ENCODE measurements at places on chromosomes 1 and 21.

DNA sequence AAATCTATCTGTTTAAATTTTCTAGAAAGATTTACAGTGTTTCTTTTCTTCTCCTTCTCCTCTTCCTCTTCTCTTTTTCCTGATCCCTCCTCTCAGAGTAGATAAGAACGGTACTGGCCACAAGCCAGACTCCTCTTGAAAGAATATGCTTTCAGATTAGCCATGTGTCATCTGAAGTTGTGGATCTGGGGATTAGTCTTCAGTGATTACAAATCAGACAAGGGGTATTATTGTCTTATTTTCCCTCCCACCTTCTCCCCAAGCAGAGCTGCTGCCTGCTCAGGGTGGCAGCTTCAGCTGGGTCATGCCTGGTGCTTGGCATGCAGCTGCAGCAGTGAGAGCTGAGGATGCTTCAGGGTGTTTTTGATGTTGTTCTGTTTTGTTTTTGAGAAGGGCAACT is 42.7 kb downstream of the SGIP1 start:
- peak; percentile 78 for DNase-seq

- no peak for DNase-seq
Observed at GRCh38 chr21:32578107-32578691, 7.1 kb downstream of the TCP10L start.

DNA sequence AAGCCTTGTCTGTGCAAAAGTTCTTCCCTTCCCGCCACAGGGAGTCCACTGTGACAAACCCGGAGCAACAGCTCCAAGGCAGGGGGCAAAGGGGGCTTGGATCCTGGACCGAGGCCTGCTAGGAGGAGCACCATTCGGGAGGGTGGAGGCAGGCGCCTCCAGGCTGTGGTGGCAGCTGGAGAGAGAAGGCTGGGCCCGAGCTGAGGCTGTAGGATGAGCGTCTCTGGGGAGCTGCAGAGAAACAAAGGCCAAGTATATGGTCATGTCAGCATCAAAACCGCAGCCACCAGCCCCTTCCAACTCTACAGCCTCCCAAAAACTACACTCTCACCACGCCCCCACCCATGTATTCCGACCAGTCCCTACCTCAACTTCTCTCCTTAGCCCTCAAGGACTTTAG is 579 bp downstream of the SH3BP5L start:
- no peak for DNase-seq

GRCh38 chr1:187408212-187409004 is 579.7 kb downstream of the PLA2G4A start:
- no peak for DNase-seq

GRCh38 chr21:38082936-38083485 is 166.8 kb upstream of the KCNJ6 start:
- DNase-seq, result no peak
